ENCODE measurements at places on chromosomes 12 and 14.

DNA sequence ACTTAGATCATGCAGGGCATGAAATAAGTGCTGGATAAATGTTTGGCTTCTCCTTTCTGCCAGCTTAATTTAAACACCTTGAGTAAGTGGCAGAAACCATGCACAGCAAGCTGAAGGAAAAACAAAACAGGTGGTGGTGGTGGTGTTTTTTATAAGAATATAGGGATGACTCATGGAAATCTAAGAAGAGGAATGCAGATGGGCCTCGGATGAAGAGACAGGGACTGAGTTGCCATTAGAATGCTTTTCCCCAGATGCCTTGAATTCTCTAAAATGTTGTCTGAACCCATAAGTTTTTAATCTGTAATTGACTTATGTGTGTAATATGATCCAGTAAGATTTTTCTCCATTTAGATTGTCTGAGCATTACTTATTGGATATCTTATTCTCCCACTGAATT, 93.1 kb upstream of the ZDHHC17 start:
- DNase-seq = no peak

GRCh38 chr12:30989754-30990153, 63.2 kb downstream of the TSPAN11 start:
- no peak for DNase-seq

DNA sequence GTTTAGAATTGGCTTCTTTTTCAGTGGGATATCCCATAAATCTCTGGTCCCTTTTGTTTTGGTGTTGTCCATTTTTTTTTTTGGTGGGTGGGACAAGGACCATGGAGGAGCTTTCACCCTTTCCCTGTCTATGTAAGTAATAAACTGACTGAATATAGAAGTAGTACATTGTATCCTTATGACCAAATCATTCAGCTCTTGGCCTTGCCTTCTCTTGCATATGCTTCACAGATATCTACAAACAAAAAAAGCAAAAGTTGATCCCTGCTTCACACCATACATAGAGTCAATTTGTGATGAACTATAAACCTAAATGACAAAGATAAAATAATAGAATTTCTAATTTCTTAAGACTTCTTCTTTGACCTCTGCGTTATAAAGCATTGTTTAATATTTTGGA, 59.8 kb downstream of the SIX1 start:
- no peak for DNase-seq

DNA sequence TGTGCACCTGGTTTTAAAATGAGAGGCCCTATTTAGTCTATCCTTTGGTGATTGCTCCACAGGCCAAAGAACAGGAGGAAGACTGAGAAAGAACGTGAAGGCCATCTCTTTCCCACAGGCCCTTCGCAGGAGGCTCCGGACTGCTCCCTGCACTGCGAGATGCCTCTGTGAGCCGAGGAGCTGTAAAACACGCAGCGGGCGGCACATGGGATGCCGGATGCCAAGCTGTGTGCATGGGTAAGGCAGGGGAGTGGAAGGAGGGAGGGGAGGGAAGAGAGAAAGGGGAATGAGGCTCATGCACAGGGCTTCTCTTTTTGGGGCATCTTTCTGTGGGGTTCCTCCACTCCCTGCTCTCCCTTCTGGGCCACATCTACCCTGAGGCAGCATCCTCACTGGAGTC, 61.6 kb downstream of the SPTB start:
- no peak for DNase-seq

DNA sequence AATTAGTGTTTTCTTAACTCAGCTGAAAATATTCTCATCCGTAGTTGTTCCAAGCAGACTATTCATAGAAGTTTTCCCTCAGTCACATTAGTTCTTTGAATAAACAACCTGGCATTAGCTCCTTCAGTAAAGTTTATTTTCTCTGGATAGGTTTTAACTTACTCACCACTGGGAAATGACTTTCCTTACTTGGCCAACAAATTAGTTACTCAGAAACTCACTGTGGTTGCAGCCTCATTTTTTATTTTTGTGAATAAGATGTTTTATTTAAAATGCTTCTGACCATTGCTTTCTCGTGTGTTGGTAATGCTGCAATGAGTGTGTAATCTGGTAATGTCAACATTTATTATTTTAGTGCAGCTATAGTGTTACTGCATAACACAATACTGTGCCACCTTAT, 74.9 kb downstream of the NOVA1 start:
- DNase-seq = no peak

- no peak for DNase-seq
Observed at GRCh38 chr12:104825408-104825807, 132.7 kb downstream of the SLC41A2 start.

GRCh38 chr14:102962111-102962627, 39.7 kb downstream of the AMN start:
- DNase-seq = no peak

DNA sequence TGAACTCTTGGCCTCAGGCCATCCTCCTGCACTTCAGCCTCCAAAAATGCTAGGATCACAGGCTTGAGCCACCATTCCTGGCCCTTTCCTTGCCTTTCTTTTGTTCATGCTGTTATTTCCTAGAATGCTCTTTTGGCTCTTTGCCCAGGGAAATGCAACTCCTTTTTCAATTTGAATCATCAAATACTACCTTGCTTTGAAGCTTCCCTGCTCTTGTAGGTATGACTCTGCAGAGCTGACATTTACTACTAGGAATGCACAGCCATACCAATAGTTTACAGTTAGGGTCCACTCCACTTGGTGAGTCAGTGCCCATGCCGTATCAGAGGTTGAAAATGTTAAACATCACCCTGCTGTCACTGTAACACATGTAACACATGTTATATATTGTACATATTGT, 107.0 kb upstream of the CRY1 start:
- DNase-seq = no peak

GRCh38 chr12:28177461-28177860, 12.8 kb upstream of the CCDC91 start:
- DNase-seq = no peak

DNA sequence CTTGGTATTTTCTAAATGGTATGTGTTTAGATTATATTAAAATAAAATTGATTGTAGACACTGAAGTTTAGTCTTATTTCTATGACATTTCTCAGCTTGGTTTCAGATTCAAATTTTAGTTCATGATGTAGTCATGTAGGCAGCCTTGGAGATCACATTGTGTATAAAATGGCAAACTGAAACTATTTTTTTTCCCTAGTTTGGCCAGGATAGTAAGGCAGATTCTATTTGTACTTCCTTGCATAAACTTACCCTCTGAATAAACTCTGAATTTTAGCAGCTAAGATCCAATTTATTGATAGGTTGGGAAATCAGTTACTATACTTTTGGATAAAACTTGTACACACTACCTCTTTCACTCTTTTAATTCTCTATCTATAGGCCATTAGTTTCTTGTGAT, 30.4 kb downstream of the PAPOLA start:
- DNase-seq = no peak

- peak; percentile 45 for DNase-seq
Observed at GRCh38 chr12:54740882-54741281, 92.7 kb upstream of the DCD start.

DNA sequence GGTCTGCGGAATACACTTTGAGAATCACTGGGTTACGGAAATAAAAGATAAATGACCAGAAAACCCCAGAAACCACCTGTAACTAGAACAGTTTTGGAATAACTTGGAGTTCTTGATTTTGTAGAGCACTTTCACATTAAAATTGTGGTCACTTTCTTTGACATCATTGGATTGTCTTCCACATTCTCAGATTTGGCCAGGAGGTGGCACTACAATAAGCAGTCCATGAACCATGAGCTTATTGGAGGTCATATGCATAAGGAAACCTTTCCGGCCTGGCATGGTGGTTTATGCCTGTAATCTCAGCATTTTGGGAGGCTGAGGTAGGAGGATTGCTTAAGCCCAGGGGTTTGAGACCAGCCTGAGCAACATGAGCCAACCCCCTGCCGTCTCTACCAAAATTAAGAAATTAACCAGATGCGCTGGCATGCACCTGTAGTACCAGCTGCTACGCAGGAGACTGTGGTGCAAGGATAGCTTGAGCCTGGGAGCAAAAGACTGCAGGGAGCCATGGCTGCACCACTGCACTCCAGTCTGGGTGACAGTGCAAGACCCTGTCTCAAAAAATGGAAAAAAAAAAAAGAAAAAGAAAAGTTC, 107.7 kb upstream of the CAND1 start:
- peak; percentile 26 for DNase-seq

DNA sequence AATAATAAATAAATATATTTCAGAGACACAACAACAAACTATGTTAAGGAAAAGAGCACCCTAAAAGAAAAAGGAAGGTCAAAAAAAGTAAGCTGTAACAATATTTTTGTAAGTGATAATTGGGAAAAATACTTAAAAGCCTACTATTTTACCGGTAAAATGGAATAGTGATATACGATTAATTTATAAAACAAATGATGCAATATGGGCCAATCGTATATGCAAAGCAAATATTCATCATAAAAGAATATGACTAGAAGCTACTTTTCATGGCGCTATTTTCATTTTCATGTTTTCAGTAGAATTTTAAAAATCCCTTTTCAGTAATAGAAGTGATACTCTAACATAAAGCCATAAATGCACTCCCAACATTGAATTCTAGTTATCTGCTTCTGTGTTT, 131.0 kb upstream of the AMIGO2 start:
- no peak for DNase-seq

Measured in naive thymus-derived CD4-positive, alpha-beta T cell (primary cell).